ENCODE measurements at places on chromosomes 12 and 14.

- no peak for DNase-seq
Measured at GRCh38 chr14:32087173-32087861, 10.2 kb downstream of the ARHGAP5 start.

- DNase-seq: no peak
Measured at GRCh38 chr14:25756876-25757275, 706.9 kb upstream of the STXBP6 start.

GRCh38 chr14:68548194-68549076, 244.4 kb downstream of the ZFP36L1 start:
- no peak for DNase-seq

DNA sequence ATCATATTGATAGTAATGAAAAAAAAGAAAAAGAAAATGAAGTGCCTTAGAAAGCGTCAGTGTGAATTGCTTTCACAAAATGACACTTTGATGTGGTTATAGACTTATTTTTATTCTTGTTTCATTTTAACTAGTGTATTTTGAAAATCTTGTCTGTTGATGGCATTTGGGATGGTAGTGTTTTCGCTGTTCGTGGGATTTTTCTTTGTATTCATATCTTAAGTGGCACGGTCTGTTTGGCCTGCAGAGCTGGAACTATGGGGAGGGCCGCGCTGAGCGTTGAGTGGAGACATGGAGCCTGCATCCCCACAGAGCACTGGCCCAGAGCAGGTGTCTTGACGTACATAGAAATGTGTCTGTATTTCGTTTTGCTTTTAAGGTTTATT, 61.6 kb downstream of the WDR20 start:
- no peak for DNase-seq

DNA sequence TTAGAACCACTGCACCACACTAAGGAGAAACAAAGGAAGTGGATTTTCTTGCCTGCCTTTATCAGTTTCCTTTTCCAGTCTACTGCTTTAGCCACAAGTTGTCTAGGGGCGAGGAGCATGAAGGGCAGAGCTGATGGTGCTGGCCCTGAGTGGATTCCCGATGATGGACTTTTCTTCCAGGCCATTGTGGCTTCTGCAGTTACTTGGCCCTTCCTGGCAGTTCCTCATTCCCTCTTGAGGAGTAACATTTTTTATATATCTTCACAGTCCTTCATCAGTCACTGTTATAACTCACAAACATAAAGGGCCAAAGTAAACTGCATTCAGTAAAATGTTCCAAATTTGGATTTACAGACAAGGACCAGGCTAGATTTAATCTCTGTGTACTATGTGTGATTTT, 61.2 kb upstream of the SRSF5 start:
- no peak for DNase-seq

GRCh38 chr14:96867634-96868033, 70.5 kb downstream of the VRK1 start:
- DNase-seq: no peak

GRCh38 chr14:65392296-65392695, 20.2 kb upstream of the FUT8 start:
- DNase-seq: no peak

GRCh38 chr14:64232095-64232838, 61.9 kb downstream of the ESR2 start:
- DNase-seq: no peak

- no peak for DNase-seq
Measured at GRCh38 chr14:32657081-32657480, 281.6 kb upstream of the NPAS3 start.

DNA sequence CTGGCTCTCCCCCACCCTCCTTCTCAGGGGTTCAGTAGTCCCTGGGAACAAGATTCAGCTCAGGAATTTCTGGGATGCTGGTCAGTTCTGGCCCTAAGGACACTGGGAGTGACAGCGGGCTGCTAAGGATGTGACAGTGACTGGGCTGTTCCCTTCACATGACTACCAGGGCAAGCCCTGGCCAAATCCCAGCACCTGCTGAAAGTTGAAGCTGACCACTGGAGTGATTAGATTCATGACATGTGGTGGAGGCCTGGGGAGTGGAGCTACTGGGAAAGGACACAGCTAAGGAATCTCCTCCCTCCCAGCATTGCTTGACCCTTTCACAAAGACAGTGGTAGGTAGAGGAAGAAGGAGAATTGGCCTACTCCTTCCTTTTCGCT, 204.9 kb downstream of the DAD1 start:
- DNase-seq: no peak

DNA sequence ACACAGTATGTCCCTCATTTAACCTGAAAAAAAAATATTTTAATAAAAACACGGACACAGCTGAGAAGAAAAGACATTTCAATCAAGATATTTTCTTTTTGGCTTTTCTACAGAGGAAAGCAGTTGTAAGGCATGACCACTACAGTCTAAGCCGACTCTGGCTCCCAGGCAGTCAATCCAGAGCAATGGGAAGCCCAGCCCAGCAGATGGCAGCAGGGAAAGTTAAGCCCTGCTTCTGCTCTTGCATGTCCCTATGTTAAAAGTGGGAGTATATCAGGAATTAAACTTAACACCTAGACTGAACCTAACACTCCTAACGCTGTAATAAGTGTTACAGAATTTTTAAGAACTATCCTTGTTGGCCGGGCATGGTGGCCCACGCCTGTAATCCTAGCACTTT, 19.5 kb upstream of the HAL start:
- no peak for DNase-seq

DNA sequence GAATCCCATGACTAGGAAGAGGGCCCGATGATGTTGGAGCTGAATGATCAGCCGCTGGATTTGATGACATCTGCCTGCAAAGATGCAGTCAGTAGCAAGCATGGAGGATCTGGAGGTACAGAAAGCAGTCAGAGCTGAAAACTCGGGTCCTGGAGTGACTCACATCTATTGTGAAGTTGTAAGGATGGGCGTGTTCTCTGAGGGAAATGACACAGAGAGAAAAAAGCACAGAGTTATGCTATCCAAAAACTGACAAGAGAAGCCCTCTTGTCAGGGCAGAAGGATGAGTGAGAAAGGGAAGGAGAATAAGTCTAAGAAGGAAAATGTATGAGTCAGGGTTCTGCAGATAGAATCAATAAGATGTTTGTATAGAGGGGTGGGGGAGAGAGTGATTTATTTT, 380.4 kb upstream of the CCDC196 start:
- no peak for DNase-seq

DNA sequence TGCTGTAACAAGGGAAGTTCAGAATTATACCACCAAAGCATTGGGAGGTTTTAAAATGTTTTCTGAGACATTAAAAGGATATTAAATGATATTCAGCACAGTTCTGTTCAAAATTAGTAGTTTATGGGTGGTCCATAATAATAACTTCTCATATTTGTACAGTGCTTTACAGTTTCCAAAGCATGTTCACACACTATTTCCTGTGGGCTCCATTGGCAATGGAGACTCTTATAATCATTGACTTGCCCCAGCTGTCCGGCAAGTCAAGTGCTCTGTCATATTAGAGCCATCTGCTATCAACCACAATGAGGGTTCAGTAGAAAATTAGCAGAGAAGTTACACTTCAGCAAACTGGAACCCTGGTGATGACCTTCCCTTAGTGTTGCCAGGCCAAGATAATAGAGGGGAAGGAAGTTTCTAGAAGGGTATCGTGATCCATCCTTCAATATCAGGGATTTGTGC, 526.6 kb upstream of the CCDC196 start:
- DNase-seq: no peak

- DNase-seq: no peak
Measured at GRCh38 chr12:130839770-130840404, 837 bp upstream of the STX2 start.

DNA sequence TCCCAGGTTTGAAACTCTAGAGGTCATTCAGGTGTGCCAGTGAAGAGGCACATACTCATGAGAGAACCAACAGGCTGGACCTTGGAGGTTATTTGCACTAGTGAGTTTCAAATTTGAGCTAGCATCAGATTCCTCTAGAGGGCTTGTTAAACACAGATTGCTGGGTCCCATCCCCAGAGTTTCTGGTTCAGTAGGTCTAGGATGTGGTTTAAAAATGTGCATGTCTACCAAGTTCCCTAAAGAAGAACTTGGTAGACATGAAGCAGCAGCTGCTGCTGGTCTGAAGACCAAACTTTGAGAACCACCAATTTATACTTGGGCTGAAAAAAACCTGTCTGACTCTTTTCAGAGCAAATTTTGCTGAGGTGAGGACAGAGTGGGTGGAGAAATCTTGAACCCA, 61.7 kb downstream of the SUSD6 start:
- no peak for DNase-seq

GRCh38 chr14:28375295-28375694, 391.3 kb upstream of the FOXG1 start:
- no peak for DNase-seq

- DNase-seq: no peak
Measured at GRCh38 chr14:71166180-71166837, 259.1 kb downstream of the PCNX1 start.

DNA sequence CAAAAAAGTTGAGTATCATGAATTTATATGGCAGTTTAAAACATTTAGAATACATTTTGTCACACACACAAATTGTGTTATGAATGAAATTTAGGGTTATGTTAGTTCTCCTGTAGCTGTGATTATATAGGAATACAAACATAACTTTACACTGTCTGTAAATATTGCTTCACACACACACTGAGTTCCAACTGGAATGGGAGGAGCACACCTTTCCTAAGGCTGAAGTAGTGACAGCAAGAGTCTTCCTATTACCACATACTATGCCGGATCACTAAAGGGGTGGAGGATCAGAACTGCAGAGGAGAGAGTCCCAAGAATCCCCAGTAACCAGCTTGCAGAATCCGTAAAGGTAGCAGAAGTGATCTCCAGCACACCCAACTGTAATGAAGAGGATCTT, 63.7 kb downstream of the DNAI7 start:
- DNase-seq: no peak

DNA sequence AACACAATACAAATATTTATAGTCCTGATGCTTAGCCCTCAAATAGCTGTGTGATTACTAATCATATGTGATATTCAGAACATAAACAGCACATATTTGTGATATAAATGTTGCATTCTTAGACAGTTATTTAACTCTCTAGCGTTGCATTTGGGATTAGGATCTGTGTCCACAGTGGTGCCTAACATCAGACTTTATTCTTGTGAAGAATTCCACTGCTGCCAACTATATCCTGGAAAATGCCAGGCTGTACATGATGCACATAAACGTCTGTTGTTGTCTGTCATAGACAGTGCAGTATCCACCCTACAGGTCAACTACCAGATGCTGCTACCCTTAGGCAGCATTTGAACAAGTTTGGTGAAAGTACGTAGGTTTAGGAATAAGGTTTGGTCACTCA, 39.0 kb downstream of the SLC38A4 start:
- DNase-seq: no peak

- DNase-seq: no peak
Measured at GRCh38 chr14:51972566-51972965, 16.8 kb upstream of the RTRAF start.

GRCh38 chr12:89252284-89252683, 100.0 kb downstream of the DUSP6 start:
- DNase-seq: no peak

DNA sequence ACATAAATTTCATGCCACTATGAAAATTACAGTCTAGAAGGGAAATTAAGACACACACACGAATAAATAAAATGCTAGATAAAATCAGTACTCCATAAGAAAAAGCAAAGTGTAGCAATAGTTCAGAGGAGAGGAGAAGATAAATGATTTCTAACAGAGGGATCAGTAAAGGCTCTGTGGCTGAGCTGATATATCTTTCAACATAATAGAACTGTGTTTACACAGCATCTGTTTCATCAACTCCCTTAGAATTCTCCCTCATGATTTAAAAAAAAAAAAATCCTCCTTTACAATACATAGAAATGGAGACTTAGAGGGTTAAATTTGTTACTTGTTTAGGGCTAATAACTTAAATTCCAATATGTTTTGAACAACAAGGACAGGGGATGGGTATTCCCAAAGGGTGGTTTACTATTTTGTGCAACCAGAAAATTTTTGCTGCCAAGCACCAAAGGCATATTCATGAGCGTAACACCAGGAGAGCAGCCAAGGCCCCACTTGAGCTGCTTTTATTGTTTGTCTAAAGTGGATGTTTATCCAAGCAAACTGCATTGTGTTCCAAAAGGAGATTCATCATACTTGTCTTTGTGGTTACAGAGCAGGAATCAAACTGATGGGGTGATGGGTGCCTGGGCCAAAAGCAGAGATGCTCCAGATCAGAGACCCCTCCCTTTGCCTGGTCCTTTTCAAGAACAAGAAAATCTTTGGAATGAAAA, 162.7 kb downstream of the BMP4 start:
- DNase-seq: no peak

DNA sequence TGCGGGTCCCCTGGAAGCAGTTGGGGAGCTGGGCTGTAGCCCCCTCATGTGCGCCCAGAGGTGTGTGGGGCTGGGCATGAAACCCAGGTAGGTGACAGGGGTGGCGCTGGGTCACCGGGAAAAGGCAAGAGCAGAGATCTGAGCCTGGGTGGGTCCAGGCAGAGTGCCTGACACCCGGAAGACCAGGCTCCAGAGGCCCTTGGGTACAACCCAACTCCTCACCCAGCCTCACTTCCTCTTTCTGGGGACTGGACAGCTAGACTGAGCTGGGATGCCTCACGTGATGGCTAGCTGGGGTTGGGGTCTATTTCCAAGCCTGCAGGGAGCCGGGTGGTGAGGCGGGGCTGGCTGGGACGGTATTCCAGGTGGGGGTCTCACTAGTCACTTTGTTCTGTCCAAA, 16.3 kb upstream of the CYP46A1 start:
- DNase-seq: no peak

- no peak for DNase-seq
Measured at GRCh38 chr14:69985463-69985862, 106.2 kb downstream of the SMOC1 start.

DNA sequence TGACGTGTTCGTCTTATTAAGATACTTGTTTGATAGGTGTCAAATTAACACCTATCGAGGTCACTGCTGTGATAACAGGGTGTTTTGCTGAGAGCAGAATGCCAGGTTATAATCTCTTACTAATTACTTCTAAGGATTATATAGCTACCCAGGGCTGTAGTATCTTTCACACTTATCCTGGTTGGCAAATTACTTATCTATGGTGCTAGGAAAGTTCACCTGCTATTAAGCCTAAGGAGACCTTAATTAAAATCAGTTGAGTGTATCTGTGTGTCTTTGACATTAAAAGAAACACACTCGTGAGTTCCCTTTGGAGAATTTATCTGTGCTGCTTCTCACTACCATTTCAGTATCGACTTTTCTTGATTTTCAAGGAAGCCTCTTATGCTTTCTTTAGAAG, 301.6 kb upstream of the SLC16A7 start:
- DNase-seq: no peak

DNA sequence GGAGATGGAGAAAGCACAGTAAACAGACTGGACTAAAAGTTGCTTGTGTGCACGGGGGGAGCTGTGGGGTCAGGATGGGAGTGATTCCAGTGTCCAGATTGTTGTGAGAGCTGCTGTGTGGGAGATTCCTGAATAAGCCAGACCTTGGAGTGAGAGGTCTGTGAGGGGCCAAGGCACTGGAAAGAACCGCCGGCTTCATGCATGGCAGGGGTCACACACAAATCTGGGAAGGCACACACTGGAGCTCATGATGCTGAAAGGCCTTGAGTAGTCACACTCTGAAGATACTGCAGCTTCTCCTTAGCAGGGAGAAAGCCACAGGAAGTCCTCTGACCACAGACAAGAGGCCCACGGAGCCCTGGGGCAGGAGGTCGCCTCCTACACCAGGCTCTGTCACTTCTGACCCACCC, 23.1 kb downstream of the ADCY6 start:
- DNase-seq: no peak

- no peak for DNase-seq
Measured at GRCh38 chr12:52317468-52318052, 3.6 kb downstream of the KRT83 start.
